Upper lobe of left lung (tissue), 6 donors: ENCODE measurements at places on chromosomes 1 and 21. TPM values are rescaled to one million over a fixed set of nuclear protein-coding genes. Genes with fewer than 3 reads are reported as not detected.

COX20 gene
- 23.5 TPM for total RNA-seq

ASAP3 gene
- total RNA-seq, result 39.7 TPM

CELF3 gene
- total RNA-seq, result not detected

PLPPR5 gene
- not detected for total RNA-seq

GNAT2 gene
- total RNA-seq, result not detected

CENPS gene
- 10.8 TPM for total RNA-seq

TSTD1 gene
- 143 TPM for total RNA-seq

IL19 gene
- not detected for total RNA-seq
